ENCODE measurements at places on chromosomes 4 and X.

DNA sequence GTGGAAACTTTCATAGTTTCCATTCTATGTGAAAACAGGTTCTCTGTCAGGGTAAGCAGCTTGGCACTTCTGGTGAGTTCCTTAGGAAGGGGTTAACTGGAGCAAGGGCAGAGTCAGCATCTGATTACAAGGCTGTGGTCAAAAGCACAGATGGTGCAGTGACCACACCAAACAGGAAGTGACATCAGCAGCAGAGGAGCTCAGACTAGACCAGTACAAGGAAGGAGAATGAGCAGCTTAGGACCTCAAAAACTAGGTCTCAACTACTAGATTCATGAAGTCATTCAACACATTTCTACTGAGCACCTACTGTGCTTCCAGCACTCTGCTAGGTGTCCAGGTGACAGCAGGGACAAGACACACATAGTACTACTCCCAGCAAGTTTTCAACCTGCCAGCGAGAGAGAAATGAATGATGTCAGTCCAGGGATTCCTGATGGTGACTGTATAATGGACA lies 130.2 kb downstream of the AMELX start:
- DNase-seq = no peak

GRCh38 chr4:55871299-55871800 lies 17.9 kb downstream of the EXOC1 start:
- no peak for DNase-seq

DNA sequence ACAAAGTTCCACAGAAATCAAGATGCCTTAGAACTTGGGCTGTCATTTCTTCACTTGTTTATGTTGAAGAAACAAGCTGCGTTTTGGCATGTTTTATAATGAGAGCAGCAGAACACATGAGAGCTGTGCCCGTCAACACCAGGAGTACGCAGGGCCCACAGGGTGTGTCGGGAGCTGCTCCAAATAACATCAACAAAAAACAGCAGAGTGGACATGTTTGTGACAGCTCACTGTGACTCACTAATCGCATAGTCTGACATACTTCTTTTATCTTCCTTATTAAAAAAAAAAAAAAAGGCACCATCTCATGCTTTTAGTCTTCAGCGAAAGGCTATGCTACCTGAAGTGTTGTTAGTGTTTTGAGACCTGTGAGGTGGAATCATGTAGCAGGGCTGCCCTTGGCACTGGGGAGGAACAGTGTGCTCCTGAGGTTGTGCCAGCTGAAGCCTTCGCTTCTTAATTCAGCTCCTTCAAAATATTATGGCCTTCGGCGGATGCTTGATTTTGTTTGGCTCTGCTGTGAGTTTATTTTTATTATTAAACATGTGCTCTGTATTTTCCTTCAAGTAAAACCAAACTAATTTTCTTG lies 32.8 kb downstream of the FHDC1 start:
- DNase-seq = no peak

- DNase-seq = no peak
Measured at GRCh38 chrX:153738056-153738605, 13.5 kb downstream of the ABCD1 start.

DNA sequence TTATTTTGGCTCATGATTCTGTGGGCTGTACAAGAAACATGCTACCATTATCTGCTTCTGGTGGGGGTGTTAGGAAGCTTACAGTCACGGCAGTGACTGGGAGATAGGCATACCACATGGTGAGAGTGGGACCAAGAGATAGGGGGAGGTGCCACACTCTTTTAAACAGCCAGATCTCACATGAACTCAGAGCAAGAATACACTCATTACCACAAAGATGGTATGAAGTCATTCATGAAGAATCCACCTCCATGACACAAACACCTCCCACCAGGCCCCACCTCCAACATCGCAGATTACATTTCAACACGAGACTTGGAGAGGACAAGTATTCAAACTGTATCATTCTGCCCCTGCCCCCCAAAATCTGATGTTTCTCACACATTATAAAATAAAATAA lies 2396.7 kb downstream of the PCDH7 start:
- no peak for DNase-seq

GRCh38 chr4:176538217-176538925 lies 218.6 kb downstream of the SPCS3 start:
- DNase-seq = no peak

GRCh38 chr4:15317246-15317645 lies 110.6 kb upstream of the C1QTNF7 start:
- DNase-seq = no peak

GRCh38 chr4:55358668-55359067 lies 12.6 kb downstream of the SRD5A3 start:
- no peak for DNase-seq

- no peak for DNase-seq
Measured at GRCh38 chr4:140813804-140814203, 57.6 kb upstream of the TBC1D9 start.

- DNase-seq = no peak
Measured at GRCh38 chrX:48703642-48704481, 7.3 kb downstream of the SUV39H1 start.

DNA sequence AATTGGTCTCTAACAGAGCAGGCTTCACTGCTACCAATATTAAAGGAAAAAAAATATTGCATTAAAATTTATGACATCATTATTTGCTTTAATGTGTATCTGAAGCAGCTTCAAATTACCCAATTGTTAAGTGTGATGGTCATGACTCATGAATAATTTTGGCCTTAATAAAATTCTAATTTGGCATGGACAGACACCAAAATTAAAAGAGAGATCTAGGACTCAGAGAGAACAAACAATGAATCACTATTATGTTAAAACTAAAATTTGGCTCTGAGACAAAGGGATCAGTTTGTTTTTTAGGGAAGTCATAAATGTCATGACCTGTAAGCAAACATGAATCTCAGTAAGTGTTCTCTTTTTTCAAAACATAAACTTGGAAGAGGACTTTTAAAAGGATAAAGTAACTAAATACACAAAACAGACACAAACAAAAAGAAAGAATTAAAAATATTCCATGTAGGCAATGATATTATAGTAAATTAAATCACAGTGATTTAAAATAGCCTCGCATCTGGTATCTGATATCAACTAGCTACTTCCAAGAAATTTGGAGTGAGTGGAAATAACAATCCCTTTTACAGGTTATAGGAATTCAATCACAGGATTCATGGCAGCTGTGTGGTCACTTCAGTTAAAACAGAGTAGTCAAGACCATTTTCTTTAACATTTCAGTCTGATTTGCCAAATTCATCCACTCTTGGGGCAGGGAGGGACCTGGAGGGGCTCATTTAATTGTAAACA lies 11.6 kb downstream of the VEGFC start:
- DNase-seq = no peak

GRCh38 chr4:177220376-177220775 lies 89.3 kb upstream of the NEIL3 start:
- DNase-seq = no peak

DNA sequence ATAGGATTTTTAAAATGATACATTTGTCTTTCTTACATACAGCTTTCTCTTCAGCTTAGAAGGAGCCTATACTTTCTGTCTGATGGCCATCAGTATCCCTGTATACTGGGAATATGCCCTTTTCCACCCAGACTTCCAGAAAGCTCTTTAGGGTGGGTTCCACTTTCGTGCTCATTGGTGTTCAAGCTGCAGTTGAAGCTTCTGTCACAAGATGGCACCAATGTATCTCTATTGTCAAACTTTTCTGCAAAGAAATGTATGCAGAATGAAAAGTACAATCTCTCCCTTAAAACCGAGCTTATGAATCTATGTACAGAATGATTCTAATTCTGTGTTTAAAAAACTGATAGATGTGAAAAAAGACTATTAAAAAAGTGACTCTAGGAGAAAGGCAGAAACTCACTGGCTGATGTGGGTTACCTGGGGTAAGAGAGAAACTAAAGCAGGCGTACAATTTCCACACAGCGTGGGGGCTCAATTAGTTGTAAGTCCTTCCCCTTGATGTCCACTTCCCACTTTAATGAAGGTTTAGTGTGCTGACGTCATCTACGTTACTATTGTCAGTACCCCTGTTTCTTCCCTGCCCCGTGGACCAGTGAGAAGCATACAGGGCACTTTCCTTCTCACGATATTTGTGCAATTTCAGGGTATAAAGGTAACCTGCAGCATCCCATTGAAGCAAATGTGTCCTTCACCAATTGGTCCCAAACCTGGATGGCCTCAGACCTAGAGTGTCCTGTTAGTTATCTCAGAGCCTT lies 57.3 kb upstream of the TCEAL2 start:
- peak; percentile 25 for DNase-seq

GRCh38 chr4:151434183-151434860 lies 25.3 kb downstream of the FHIP1A start:
- DNase-seq = no peak

- no peak for DNase-seq
Measured at GRCh38 chr4:125538670-125539069, 223.9 kb downstream of the FAT4 start.

DNA sequence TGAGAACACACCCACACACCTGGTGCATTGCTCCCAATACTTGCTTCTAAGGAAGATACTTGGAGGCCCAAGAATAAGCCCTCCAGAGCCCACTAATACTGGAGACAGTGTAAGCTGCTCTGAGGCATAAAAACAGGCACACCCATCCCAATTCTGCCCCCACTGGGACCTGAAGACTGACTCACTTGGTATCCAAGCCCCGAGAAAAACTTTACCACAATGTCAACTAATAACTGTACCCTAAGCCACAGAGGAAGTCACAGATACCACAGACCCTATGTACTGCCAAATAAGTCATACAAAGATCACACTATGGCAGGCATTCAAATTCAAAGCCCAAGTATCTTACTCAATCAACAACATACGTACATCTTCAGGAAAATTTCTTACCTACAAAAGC lies 398.2 kb upstream of the SPANXN1 start:
- DNase-seq = no peak

- DNase-seq = peak; percentile 54
Measured at GRCh38 chrX:10111364-10112148, 45.2 kb upstream of the CLCN4 start.

DNA sequence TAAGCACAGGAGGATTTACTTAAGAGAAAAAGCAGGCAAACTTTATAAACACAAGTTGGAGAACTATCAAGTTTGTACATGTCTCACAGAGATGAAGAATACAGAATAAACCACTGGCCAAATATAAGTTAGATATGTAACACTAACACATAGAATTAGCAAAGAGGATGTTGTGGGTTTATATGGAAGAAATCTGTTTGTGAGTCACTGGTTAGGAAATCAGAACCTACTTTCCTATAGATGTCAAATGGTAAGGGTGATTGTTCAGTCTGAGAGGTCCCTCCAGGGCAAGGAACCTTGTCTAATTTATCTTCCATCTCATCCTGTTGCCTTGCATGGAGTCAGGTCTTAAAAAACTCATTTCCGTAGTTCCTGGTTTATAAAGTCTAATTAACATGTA lies 14.8 kb upstream of the ART3 start:
- DNase-seq = no peak

DNA sequence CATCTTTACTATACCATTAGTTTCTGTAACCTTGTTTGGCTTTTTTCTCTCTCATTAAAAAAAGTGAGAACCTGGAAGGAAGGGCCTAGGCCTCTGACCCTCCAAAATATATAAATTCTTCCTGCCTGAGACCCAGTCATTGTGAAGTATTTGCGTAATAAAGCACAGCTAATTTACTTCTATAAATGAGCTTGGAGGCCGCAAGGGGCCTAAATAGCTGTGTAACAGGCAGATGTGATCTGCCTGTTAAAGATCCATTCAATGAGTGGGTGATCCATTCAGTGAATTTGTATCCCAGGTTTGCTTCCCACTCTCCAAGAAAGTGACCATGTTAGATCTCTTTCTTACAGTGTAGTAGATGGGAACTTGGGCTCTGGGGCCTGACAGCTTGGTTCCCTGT lies 595 bp upstream of the PYURF start:
- DNase-seq = no peak

- DNase-seq = no peak
Measured at GRCh38 chr4:74370912-74371311, 6.0 kb downstream of the EREG start.

DNA sequence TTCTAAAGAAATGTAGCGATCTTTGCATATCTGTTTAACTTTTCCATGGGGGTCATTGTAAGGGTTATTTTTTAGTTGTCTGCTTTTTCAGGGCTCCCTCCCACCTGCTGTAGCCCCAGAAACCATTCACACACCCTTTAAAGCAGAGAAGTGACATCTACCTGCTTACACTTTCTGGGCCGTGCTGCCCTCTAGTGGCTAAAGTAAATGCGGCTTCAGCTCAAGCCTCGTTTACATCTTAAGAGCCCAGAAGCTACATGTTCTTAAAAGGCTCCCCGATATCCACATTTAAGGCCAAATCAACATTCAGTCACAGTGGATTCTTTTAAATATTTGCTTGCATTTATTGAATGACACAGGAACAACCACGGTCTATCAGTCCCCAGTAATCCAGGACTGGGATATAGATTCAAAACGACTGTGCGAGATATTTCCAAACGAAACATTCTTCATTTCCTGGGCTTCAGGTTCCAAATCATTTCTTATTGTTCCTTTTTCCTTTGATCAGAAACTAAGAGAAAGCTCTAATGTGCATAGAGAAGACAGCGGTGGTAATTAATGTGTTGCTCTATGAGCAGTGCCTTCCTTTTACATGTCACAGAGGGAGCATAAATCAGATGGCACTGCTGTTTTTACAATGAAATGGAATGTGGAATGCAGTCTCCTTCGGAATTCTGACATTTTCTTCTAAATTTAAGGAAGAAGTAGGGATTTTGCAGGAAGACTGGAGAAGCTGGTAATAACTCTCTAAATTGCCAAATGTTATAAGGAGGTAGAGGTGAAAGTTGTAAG lies 119.9 kb downstream of the RASGEF1B start:
- peak; percentile 73 for DNase-seq

- DNase-seq = no peak
Measured at GRCh38 chrX:21384178-21384577, 10.0 kb downstream of the CNKSR2 start.

DNA sequence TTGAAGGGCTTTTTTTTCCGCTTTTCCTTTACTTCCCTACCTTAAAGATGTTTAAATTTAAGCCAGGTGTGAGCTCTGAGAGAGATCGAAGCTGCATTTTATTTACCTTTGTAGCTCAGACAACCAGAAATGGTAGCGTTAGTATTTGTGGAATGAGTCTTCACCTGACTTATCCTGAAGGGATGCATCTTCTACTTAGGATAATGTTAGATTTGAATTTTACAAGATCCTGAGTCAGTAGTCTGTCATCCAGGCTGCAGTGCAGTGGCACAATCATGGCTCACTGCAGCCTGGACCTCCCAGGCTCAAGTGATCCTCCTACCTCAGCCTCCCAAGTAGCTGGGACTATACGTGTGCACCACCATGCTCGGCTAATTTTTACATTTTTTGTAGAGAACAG lies 26.2 kb downstream of the TMSB4X start:
- no peak for DNase-seq

DNA sequence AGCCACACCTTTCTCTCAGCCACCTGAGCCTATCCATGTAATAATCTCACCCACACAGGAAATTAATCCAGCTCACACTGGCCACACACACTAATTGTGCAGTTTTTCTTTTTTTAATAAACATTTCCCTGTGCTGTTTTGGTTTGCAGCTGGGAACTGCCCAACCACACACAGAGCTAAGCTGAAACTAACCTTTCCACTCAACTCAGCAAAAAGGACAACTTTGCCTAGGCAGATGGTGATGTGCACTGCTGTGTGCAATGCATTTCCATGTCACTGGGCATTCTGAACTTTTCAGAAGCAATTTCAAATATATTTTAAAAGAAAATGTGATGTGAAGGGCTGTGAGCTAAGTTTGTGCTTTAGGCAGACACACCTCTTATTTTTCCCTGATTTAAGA lies 70.0 kb upstream of the TLL1 start:
- no peak for DNase-seq

GRCh38 chrX:53188763-53189162 lies 36.2 kb downstream of the KDM5C start:
- DNase-seq = peak; percentile 36

Data from stimulated activated CD4-positive, alpha-beta T cell treated with anti-CD3 and anti-CD28 coated beads, Interleukin-2, amount 100 ng/mL, for 24 hours (primary cell).